ENCODE measurements at places on chromosomes 12 and 14. TPM values are rescaled to one million over a fixed set of nuclear protein-coding genes. Genes with fewer than 3 reads are reported as not detected.

- DNase-seq = no peak
Measured at GRCh38 chr14:52307376-52307775, 6.7 kb upstream of the PTGER2 start.

GRCh38 chr14:59787045-59787674, 83.4 kb downstream of the RTN1 start:
- DNase-seq = no peak

GRCh38 chr12:26768611-26769603, 64.1 kb downstream of the ITPR2 start:
- no peak for DNase-seq

The ESRRB gene
- 7.2 TPM for polyA plus RNA-seq
